ENCODE measurements at places on chromosomes 13 and 19.

DNA sequence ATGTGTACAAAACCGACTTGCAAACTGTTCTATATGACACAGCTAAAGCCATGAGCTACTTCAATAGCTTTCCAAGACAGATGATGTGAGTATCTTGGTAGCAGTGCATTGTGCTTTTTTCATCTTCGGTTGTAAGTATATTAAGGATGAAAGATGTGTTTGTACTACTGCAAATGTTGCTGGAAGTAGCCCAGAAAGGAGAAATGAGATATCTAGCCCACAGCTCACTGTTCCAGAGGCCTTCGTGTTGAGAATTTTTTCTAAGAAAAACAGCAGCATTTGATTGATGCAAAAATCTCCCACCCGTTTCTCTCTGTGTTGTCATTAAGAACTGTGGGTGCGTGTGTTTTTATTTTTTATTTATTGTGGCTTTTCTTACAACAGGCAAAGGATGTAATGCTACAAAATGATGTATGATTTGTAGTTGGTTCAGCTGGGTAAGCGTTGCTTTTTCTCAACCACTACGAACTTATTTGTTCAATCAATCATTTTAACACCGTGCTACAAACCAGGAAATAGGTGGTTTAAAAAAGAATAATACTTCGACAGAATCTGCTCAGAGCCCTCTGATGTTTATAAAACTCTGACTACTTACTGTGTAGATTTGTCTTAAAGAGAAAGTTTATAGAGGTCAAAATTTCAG, 41.6 kb upstream of the RFC3 start:
- DNase-seq, result no peak

- no peak for DNase-seq
Observed at GRCh38 chr13:109576331-109576813, 210.0 kb downstream of the IRS2 start.

DNA sequence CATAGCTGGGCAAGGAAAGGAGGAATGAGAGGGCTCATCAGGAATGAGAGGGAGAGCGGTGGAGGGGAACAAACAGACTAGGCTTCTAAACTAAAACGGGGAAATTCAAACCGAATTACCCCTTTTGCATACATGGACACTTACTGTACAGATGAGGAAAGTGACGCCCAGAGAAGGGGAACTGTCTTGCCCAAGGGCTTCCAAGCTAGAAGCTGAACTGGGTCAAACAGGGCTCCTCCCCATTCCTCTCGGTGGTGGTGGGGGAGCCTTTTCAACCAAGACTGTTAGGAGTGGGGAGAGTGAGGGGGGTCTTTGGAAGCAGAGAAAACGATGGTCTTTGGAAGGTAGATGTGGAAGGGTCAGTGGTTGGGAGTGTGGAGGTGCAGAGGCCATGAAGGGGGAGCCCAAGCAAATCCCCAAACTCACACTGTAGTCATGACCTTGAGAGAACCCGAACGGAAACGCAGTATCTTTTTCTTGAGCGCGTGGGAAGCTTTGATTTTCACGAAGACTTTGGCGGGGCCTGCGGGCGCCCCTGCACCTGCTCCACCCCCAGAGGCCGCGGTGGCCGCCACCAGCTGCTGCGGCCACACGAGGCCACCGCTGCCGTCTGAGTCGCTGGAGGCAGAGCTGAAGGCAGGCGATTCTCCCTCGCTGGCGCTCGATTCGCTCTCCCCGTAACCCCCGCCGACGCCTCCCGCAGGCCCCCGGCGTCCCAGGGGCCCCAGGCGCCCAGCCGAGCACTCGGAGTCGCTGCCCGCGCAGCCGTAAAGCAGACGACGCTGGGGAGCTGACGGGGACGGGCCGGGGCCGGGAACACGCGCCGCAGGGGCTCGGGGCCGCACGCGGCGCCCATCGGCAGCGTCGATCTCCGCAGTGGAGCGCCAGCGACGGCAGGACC, 12.3 kb upstream of the GNG8 start:
- DNase-seq, result no peak

DNA sequence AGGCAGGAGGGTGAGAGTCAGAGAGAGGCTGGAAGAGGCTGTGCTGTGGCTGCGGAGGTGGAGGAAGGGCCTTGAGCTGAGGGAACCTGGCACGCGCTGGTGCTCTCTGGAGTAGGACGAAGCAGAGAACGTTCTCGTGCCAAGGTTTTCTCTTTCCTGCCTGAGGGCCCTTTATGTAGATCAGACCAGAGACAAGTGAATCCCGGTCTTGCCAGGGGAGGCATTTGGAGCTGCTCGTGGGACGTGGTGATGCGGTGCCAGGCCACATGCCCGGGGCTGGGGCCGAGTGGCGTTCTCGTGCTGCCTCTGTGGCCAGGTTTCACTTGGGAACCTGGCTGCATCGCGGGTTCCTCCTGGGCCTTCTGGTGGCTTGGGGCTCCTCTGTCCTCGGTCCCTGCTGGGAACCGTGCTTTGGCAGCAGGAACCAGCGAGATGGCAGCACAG, 54.2 kb downstream of the KDM4B start:
- DNase-seq, result no peak

DNA sequence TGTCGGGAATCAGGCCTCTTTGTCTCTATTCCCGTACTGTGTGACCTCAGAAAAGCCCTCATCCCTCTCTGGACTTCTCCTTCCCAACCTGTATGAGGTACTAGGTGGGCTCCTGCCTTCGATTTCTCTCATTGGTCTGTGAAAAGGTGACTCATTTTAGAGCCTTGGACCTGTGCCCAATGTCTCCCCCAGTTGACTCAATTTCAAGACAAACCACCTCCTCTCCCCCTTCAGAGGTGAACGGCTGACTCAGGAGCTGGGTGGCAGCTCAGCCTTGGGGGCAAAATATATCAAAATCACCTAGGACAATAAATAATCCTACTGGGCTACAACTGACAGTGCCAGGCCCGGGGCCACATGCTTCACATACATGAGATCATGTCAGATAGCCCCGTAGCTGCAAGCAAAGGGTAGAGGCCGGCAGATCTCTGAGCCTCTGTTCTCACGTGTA, 630 bp downstream of the COQ8B start:
- DNase-seq, result no peak

DNA sequence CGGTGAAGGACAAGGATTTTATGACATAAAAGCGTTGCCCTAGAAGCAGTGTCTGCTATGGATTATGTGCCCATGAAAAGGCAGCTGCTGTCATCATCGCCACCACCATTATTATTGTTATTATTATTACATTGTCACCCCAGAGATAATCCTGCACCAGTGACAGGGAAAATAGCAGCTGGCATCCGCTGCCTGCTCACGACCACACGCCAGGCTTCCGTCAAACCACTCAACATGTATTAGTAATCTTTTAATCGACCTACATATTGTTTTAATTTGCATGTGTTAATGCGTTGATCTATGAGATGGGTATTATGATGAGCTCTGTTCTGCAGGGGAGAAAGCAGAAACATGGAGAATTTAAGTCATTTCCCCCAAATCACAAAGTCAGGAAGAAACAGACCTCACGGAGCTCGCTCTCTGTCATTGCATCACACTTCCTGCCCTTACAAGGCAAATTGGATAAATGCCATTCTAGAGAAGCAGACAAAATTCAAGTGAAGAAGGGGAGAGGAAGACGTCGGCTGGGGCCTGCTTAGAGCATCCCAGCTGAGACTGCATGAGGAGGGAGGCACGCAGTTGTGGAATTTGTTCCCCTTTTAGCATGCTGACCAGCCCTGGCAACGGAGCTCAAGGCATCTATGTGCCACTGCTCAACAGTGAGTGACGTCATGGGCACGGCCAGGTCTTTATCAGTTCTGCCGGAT, at the start of gene FFAR3:
TSS of gene FFAR3 (plus strand) at position 594 of the 707 bp plus-strand sequence. CDS start 431 bp downstream, outside the sequence.
- no peak for DNase-seq

- no peak for DNase-seq
Observed at GRCh38 chr19:30692181-30692811, 320.1 kb downstream of the ZNF536 start.

- no peak for DNase-seq
Observed at GRCh38 chr13:42950181-42950580, 41.9 kb downstream of the EPSTI1 start.

DNA sequence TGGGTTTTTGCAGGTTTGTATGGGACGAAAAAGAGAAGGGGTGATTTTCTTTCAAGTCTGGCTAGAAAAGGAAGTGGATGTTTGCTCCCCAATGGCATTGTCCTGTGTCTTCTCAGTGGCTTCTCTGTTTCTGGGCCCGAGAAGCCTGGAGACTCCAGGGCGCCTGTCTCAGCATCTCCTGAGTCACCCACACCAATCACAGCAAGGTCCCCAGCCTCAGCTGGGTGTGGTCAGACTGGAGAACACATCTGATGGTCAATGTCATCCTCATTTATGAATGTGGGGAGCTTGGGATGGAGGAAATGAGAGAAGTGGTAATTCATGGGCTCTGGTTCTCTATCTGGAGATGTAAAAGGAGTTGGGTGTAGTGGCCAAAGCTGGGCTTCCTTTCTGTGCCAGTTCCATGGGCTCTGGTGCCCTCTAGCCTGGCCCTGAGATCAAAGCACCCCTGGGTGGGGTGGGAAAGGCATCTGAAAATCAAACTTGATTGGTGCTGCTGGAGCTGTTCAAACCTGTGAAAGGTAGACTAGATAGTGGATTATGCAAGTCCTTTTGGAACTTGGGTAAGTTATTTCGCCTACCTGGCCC, 13.4 kb downstream of the RASL11A start:
- DNase-seq, result no peak

DNA sequence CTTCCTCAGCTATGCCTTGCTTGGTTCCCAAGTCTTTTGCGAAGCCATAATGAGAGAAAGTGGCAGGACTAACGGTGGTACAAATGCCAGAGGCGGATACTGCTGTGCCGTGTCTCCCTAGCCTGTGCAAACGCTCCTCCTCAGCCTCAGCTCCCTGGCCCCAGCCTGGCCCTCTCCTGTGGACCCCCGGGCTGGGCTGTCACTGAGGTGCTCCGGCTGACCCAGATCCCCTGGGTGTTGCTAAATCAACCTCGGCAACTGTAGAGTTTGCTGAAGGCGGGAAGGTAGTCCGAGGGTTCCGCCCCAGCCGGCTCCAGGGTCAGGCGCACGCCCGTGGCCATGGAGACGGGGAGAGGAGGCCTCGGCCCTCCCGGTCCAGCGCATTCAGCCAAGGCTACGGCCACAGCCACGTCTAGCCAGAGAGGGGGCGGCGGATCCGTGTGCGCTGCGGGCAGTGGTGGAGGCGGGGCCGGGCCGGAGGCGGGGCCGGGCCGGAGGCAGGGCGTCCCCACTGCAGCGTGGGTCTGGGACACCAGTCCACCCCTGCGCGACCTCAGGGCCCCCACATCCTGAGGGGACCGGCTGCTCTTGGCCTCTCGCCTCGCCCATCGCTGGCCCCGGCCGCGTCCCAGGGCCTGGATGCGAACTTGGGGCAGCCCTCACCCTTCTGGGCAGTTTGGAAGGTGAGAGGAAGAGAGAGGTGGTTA, 16.4 kb upstream of the ZNF492 start:
- DNase-seq, result no peak

DNA sequence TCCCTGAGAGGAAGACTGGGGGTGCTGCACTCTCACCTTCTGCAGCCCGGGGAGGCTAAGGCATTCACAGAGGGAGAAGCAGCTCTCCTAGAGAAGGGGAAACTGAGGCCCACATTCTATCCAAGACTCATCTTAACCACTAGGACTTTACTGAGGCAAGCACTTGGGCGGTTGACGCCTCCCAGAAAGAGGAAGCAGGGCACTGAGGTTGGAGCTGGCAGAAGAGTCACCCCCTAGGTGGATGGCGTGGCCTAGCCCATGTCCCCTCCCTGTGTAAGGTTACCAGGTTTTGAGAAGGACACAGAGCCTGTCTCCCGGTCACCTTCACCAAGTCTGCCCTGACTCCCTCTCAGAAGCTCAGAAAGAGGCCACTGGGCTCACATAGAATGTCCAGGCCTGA, 2.7 kb downstream of the S1PR2 start:
- DNase-seq, result no peak

GRCh38 chr13:113534236-113534860, 43.8 kb upstream of the DCUN1D2 start:
- no peak for DNase-seq

DNA sequence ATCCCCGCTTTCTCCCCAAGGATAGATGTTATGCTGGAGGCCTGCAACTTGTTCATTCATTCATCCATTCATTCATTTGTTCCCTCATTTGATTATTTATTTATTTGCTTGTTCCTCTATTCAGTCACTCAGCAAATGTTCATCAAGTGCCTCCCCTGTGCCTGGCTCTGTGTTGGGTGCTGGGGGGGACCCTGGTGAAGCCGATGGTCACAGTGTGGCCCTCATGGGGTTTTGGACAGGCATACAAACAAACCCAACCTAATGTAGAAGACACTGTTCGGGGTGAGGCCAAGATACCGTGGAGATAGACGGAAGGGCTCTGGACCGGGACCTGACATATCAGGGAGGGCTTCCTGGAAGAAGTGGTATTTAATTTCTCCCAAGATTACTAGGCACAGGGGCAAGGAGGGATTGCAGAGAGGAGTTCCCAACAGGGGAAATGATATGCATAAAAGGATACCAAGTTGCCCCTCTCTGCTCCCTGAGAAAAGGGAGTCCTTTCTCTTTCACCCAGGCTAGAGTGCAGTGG, 58.1 kb downstream of the ZNF536 start:
- no peak for DNase-seq

GRCh38 chr13:97205465-97205864, 16.7 kb upstream of the MBNL2 start:
- no peak for DNase-seq

- peak; percentile 100 for DNase-seq
Observed at GRCh38 chr19:39078436-39079200, 5.5 kb upstream of the ACP7 start.

- no peak for DNase-seq
Observed at GRCh38 chr13:51826606-51827005, 18.4 kb downstream of the TMEM272 start.

- DNase-seq, result no peak
Observed at GRCh38 chr13:109900320-109900719, 113.9 kb upstream of the IRS2 start.

GRCh38 chr19:2432131-2432848, 4.9 kb upstream of the TIMM13 start:
- no peak for DNase-seq

DNA sequence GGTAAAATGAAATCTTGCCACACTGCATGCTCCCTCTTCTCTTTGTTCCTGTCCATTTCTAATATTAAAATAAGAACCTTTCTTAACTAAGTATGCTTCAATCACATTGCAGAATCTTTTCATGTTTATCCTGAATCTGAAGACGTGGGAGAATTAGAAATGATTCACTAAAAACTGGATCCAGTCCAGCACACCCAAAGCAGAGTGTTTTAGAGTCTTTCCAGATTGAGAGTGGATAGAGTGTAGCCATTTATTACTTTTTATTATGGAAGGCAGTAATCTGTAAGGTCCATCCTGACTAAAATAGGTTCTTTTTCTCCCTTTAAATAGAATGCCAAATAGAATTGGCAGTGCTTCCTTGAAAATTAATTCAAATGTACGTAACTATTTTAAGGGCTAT, 453.5 kb downstream of the TDRD3 start:
- no peak for DNase-seq

Measured in Panc1 (cell line).